ENCODE measurements at places on chromosomes 7 and 10.

GRCh38 chr7:28002638-28003037 is 178.0 kb downstream of the JAZF1 start:
- DNase-seq = peak; percentile 19

- no peak for DNase-seq
These were observed 77.4 kb downstream of the MKI67 start for GRCh38 chr10:128048819-128049210.

GRCh38 chr7:25436413-25436812 is 208.1 kb upstream of the NPVF start:
- no peak for DNase-seq

- no peak for DNase-seq
These were observed 300.8 kb downstream of the GRID1 start for GRCh38 chr10:86065711-86066251.
